AG04450 (cell line): ENCODE measurements at places on chromosomes 6 and 20.

DNA sequence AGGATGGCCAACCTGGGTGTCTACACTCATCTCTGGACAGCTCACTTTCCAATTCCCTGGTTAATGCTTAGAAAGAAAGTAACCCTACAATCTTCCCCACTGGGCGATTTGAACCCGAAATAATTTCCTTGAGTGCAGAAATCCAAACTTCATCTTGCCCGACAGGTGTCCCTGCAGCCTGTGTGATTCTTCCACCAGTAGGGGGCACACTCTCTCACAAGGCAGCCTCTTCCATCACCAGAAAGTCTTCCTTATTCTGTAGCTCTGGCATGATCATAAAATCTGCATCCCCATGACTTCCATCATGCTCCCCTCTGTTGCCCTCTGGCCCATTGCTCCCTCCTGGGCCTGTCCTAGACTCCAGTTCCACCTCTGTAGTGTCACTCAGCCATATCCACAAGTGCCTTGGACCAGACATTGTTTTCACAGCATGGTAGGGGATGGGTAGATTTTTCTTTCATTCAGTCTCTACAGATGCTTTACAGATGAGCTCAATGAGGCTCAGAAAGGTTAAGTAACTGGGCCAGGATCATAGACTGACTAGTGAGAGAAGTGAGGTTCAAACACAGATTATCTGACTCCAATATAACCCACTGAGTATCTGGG lies 170.4 kb upstream of the SPTLC3 start:
- no peak for DNase-seq

GRCh38 chr6:41451039-41451438 lies 95.1 kb upstream of the FOXP4 start:
- no peak for DNase-seq

- DNase-seq, result no peak
These were observed 1.7 kb upstream of the SIGLEC1 start for GRCh38 chr20:3714092-3714491.

DNA sequence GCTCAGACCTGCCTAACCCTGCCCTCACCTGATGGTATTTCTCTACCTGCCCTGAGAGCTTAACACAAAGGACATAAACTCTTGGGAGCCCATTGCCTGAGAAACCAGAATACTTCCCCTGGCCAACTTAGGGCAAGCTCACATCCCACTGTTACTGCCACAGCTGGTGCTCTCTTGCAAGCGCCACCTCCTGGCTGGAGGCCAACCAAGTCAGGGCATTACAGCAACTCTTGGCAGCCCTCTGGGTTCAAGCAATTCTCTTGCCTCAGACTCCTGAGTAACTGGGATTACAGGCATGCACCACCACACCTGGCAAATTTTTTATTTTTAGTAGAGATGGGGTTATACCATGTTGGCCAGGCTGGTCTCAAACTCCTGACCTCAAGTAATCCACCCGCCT lies 70.1 kb downstream of the HECA start:
- DNase-seq, result no peak
